Brain pericyte (primary cell): ENCODE measurements at places on chromosomes 6 and 20.

GRCh38 chr6:67952121-67952520, 683.0 kb upstream of the ADGRB3 start:
- no peak for DNase-seq

DNA sequence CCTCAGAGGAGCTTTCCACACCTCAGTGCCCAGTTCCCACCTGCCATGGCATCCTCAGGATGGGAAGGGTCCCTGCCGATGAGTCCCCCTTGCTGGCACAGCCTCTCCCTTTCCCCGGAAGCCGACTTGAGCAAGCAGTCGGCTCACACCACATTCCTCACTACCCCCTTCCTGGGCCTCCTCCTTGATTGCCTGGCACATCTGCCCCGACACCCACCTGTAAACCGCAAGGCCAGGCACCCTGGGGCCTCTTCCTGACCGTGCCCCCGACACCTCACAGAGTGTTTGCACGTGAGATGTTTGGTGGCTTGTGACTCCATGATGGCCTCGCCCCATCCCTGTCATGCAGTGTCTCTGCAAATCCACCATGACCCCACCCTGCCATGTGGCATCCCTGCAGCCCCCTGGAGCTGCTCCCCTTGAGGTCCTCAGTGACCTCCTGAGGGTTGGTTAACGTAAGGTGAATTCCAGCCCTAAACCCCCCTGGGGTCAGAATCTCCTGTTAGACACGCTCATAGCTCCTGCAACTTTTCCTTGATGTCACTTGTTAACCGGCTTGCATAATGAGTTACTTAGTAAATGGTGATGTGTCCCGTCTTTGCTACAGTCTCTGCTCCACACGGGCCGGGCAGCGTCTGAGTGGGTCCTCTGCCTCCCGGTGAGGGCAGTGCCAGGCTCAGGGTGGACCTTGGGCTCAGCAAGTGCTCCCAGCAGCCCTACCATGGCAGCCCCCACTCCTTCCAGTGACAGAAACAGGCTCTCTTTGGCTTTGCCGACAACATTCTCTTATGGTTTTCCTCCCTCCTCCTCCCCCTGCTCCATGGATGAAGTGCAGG, 115.9 kb upstream of the FRMD1 start:
- DNase-seq, result no peak

DNA sequence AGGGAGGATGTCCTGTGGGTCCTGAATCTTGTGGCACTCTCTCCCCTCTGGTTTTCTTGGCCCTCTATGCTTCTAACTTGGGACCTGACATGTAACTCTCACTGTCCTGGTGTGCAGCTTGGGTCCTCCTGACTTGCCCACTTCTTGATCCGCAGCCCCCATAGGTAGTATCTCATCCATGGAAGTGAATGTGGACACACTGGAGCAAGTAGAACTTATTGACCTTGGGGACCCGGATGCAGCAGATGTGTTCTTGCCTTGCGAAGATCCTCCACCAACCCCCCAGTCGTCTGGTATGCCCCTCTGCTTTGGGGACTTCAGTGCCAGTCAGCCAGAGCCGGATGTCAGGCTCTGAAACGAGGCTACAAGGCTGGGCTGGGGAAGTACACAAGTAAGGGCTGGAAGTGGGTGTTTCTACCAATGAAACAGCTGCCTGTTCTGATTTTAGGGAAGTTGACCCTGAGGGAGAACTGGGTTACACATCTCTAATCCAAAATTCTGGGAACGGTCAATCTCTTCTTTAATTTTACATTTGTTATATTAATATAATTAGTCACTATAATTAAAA, 641 bp downstream of the DBNDD2 start:
- no peak for DNase-seq

- peak; percentile 62 for DNase-seq
These were observed 67.9 kb downstream of the ZHX3 start for GRCh38 chr20:41249411-41250281.

DNA sequence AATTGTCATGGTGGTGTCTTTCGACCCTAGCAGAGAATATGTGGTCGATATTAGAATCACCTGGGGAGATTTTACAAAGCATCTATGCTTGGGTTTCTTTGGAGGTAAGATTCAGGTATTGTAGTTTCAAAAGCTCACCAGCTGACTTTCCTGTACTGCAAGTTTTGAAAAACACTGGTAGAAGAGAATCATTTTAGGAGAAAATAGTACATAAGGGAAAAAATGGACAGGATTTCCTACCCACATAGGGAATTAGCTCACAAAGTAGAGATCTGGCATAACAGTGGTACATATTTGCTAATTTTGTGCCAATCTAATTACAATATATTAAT, 27.4 kb upstream of the ABT1 start:
- DNase-seq, result no peak

DNA sequence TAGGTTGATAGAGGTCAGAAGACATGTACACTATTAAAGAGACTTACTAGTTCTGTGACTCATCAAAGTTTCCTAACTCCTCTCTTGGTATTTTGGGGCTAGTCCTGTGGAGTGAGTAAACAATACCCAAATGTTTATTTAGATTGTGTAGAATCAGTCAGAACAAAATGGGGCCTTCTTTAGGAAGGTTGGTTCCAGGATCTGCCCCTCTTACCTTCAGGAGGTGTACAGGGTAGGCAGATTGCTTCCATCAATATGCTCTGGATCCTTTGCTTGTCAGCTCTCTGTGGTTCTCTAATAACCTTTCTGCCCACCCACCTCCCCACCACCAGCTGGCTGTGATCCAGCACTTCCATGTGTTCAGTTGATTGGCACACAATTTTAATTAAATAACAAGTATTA, 107.0 kb downstream of the POPDC3 start:
- DNase-seq, result no peak
